ENCODE measurements at places on chromosomes 6 and 20.

GRCh38 chr6:109457562-109457996 is 2.0 kb upstream of the MICAL1 start:
- no peak for DNase-seq

DNA sequence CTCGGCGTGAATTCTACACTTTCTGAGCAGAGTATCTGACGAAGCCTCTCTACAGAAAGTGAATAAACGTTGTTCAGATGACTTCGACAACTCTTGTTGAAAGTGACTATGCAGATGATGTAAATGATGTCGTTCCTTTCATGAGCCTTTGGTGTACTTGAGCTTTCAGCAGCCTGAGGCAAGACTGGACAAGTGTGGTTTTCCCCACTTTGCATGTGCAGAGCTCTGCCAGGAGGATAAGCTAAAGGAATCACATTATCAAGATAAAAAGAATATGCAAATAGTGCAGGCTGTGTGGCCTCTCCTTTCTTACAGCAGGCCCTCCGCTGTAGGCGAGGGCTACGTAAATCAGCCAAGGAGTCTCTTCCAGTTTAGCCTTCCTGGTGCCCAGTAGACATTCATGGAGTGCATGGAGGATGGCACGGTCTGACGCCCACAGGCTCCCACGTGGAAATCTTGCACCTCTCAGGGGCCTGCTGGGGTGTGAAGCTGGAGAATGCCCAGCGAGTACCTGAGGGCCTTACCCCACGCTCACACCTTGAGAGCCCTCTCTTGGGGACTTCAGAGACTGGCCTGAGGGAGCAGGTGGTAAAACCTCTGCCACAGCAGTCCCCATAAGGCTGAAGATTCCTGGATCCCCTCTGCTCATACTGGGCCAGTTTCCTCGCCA is 54.9 kb downstream of the RPP40 start:
- DNase-seq, result no peak

DNA sequence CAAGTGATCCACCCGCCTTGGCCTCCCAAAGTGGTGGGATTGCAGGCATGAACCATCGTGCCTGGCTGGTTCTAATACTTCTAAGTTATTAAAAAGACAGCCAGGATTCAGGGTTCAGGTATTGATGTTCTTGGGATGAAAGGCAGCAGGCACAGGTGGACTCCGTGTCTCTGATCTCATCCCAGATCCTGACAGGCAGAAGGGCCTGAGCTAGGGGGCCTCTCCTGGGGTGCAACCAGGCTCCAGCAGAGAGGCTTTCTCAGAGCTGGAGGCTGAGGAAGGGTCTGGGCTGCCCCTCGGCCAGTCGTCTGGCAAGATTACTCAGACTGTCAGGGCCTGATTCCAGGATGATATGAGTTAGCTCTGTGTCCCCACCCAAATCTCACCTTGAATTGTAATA is 106.3 kb downstream of the SCML4 start:
- DNase-seq, result no peak

DNA sequence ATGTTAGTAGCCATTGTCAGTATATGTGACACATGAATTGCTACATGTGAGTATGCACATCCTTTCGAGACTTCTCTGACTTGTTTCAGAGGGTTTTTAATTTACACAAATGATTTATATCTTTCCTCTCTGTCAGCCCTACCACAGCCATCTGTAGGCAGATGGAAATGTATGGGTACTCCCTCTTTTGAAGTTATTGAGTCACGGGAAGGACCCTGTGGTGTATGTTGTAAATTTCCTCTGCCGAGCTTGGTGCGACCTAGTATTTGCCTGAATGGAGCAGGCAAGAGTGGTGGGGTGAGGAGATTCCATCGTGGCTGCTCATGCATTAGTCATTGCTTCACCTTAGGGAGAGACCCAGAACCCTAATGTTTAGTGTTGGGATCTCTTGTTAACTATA is 171.9 kb downstream of the JARID2 start:
- DNase-seq, result peak; percentile 62

DNA sequence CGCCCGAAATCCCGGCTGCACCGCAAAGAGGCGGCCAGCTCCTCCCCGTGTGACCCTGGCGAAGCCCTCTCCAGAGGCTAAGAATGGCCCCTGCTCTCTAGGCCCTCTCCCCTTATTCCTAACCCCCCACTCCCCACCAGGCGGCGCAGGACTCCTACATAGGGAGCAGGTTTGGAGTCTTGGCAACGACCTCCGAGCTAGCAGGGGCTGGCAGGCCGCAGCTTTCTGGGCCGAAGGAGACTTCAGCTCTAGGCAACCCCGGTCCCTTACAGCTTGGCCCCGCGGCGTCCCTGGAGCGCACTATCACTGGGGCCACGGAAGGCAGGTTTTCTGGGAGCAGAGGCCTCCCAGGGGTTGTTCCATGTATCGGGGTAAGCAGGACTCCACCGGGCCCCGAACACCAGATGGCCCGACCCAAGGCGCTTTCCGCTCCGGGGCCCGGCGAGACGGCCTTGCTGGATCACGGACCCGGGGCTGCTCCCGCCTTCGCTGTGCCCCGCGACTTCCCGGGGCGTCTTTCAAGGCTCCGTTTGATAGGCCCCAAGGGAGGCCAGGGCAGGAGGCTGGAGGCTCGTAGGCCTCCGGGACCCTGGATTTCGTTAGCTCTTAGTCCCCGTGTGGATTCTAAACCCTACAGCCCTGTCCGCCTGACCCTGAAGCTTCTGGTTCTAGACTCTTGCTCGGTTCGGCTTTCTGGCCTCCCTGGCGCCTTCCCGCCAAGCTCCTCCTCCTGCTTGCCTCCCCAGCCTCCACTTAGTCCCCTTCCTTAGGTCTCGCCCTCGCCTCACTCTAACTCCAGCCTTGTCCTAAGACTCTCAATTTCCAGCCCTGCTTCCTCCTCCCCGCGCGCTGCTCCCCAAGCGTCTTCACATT is 1.9 kb downstream of the SLC32A1 start:
- DNase-seq, result peak; percentile 75

DNA sequence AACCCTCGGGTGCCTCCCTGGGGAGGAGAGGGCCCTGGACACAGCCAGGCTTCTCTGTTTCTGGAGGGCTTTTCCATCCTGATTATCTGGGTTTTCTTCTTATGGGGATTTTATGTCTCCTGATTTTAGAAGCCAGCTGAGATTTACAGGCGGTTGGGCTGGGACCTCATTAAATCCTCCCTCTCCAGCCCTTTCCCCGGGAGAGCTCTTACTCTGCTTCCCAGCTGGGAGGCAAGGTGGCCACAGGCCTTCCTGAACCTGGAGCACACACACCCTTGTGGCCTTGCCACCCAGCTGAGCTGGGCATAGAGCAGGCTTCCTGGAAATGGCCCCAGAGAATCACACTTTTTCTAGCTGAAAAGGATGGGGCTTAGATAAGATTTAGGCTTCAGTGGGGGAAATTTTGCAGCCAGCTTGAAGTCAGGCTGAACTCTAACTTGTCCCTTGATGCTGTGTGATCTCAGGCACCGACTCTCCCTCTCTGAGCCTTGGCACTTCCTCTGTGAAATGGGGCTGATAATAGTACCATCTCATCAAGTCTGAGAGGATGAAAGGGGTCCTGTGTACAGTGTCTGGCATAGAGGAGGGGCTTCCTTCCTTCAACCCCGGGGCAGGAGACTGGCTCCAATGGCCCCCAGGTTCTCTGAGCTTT is 16.6 kb downstream of the VSTM2L start:
- no peak for DNase-seq

DNA sequence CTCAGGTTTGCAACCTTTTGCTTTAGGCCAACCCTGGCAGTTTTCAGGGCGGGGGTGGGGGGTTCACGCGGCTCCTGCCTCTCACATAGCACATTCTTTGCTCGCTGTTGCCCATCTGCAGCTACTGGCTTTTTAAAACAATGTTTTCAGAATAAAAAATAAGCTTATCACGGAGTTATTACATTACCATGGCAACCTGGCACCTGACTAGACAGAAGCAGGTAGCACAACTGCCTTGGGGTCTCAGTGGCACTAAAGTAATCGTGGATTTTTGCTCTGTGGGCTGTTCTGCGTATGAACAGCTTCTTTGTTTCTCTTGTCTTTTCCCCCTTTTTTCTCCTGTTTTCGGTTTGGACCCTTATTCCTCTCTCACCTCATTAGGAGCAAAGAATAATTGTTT is 9.1 kb upstream of the MANBAL start:
- DNase-seq, result no peak

DNA sequence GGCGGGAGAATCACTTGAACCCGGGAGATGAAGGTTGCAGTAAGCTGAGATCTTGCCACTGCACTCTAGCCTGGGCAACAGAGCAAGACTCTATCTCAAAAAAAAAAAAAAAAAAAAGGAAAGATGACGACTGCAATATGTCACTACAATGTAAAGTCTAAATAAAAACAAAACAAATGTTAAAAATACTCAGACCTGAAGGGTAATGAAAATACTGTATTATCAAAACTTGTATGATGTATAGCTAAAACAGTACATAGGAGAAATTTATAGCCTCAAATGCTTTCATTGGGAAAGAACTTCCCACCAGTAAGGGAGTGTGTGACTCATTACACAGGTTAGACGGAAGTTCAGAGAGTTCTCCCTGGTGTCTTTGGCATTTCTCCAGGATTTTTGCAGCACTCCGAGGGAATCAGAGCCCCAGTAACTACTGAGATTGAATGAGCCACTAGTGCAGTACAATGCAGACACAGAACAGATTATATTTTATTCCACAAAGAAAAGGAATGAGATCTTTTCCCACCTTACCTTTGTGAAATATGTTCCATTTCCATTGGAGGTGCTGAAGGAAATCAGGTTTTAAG is 12.5 kb upstream of the RALGAPB start:
- DNase-seq, result no peak

DNA sequence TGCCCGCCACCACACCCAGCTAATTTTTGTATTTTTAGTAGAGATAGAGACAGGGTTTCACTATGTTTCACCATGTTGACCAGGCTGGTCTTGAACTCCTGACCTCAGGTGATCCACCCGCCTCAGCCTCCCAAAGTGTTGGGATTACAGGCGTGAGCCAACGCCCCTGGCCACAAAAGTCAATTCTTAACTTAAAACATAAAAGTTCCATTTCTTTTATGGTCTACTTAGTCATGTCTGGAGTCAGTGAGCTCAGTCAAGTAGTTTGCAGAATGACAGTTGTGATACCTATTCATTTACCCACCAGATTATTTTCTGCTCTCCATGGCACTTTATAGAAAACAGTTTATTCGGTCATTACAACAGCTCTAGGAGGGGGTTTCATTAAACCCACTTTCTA is 103.1 kb upstream of the ESR1 start:
- DNase-seq, result peak; percentile 58

DNA sequence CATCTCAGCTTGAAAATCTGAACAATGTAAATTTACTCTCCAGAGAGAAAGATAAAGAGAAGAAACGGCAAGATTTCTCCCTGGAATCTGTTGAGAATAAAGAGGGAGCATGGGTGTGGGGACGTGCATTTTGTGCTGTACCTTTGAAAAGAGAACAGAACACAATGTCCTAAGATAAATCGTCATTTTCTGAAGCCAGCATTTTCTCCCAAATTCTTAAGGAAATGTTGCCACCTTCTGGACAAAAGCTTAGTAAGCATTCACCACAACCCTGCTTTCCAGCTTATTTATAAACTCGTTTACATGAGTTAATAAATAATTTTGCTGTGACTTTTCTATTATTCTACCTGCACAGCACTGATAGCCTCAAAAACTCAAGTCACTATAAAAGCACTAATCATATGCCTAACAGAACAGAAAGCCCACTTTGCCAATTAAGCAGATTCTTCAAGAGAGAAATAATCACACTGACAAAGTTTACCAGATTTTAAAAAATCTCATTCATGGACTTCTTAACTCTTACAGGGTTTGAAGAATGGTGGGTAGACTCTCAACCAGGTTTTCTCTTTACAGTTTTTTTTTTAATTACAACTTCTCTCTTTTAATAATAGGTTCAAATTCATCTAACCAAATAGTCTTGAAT is 155.8 kb downstream of the MBOAT1 start:
- no peak for DNase-seq

DNA sequence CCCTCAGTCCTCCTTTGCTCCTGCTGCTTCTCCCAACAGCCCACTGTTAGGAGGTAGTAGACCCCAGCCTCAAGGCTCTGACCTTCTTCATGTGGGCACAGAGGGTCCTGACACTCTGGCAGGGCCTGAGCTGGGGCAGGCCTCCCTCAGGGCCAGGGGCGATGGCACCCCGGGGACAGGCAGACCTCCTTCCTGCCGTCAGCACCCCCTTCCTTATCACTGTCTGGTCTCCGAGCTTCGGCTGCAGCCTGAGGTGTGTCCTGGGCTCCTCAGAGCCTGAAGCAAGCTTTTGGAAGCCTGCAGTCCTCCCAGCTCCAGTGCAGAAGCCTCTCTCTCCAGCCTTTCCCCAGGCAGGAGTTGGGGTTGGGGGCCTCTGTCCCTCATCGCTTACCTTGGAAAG is 22.0 kb downstream of the SPDEF start:
- no peak for DNase-seq

DNA sequence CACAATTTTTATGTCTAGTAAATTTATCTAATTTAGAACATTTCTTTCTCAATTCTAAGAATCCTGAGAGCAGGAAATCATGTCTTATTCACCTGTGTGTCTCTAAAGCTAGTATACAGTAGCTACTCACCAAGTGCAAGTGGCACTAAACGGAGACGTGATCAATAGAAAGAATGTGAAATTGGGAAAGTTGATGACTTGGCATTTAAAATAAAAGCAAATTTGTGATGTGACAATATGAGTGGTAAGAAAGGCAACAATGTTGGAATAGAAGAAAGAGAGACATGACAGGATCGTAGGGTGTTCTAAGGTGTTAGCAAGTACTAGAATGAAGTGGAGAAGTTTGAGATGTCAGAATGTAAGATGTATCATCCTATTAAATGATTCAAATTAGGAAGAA is 725.9 kb downstream of the BCKDHB start:
- no peak for DNase-seq

GRCh38 chr6:19159089-19159488 is 678.1 kb upstream of the ID4 start:
- no peak for DNase-seq

DNA sequence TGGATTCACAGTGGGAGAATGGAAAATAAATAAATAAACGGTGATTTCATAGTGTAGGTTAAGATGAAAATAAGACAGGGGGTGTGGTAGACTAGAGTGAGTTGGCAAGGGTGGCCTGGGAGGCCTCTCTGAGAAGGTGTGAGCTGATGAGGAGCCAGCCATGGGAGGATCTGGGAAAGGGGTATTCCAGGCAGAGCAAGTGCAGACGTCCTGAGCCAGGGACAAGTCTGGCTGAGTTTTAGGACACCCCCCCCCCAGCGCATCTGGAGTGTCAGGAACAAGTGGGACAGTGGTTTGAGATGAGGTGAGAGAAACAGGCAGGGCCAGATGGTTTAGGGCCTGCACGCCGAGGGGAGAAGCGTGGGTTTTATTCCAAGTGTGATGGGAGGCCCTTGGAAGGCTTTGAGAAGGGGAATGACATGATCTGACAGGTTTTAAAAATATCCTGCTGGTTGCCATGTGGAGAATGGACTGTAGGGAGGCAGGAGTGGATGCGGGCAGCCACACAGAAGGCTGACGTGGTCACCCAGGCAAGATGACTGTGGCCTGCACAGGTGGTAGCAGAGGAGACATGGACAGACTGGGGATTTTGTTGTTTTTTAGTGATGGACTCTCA is 21.1 kb upstream of the CCM2L start:
- no peak for DNase-seq

- no peak for DNase-seq
Measured at GRCh38 chr6:22413681-22414311, 117.0 kb upstream of the PRL start.

- no peak for DNase-seq
Measured at GRCh38 chr6:154001494-154002285, 37.4 kb upstream of the OPRM1 start.

GRCh38 chr6:9173229-9173628 is 737.9 kb upstream of the SLC35B3 start:
- DNase-seq, result no peak

Measured in activated CD4-positive, alpha-beta T cell treated with anti-CD3 and anti-CD28 coated beads, Interleukin-2, amount 50 U/mL, for 48 hours (primary cell).